ENCODE measurements at places on chromosomes 5 and 9. TPM values are rescaled to one million over a fixed set of nuclear protein-coding genes. Genes with fewer than 3 reads are reported as not detected.

- DNase-seq, result no peak
Observed at GRCh38 chr9:105313238-105313637, 68.8 kb downstream of the SLC44A1 start.

DNA sequence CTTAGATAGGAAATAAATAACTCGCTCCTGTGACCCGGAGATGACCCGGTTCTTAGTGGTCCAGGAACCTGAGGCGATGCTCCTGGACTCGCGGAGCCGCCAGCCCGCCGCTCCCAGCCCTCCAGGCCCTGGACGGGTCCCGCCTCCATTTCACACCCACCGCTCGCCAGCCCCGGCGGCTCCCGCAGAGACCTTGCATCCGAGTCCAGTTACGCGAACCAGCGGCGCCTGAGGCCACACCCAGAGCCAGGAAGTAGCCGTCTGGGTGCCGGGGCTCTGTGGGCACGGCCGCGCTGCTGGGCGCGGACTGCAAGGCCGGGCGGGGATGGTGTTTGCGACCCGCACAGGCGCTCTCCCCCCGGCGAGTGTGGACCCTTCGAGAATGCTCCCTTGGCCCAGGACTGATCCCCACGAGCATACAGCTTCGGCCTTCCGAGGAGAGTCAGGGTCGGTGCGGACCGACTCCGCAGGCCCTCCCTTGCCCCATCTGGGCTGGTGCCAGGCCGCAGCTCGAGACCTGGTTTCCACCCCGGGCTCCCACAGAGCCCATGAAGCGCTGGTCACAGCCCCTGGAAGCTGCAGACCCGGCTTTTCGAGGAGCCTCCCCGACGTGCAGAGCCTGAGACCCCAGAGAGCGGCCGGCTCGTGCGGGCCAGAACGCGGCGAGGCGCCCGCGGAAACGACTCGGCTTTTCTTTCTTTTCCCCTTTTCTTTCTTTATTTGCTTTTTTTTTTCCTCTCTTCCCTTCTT is 5.2 kb upstream of the BARX1 start:
- peak; percentile 89 for DNase-seq

DNA sequence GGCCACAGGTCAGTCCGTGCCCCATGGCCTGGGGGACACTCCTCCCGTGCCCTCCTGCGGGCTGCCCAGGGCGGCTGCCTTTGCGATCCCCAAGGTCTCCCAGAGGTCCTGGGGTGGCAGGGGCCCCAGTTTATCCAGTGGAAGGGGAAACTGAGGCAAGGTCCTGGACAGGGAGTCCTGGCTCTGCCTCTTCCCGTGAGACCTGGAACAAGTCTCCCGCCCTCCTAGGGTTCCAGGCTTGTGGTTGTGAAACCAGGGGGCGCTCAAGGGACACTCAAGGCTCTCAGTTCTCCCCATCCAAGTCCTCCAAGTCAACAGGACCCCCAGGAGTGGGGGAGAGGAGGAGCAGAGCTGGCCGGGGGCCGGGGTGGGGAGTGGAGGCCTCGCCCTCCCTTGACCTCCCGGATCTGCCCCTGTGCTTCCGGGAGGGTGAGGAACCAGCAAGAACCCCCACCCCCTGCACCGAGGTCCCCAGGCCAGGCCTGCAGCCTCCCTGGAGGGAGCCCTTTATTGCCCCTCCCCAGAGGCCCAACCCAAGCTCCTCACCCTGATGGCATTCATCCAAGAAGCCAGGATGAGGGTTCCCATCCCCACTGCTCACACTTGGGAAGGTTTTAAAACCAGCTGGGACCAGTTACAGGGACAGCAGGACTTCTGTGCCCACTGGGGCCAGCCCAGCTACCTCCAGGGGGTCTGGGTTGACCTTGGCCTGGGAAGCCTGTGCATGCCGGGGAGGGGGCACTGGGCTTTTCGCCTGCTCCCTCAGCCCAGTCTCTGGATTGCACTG is 24.7 kb upstream of the TMEM250 start:
- no peak for DNase-seq

DNA sequence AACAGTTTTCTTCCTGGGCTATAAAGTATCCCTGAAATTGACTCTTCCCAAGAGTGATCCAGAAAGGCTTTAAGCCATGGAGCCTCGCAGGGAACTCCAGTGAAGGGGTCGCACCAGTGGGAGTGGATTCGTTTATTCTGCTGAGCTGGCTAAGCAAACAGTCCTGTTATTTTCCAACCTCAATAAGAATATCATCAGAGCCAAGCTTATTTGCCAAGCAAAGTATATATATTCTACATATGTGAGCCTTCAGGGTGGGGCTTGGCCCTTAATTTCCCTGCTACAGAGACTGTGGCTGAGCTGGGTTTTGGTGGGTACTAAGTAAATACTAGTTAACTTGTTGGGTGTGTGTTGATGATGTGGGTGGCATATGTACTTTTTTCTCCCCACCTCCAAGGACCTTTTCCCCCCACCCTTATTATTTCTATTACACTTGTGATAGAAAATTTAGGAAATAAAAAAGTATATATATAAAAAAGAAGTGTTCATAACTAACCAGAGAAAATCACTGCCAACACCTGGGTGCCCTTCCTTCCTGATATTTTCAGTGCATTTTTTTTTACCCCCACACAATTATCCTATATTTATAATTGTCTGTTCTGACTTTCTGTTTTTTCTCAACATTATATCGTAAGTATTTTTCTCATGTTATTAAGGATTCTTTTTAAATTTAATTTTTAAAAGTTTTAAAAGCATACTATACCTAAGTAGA is 5.3 kb downstream of the GSN start:
- DNase-seq, result no peak

DNA sequence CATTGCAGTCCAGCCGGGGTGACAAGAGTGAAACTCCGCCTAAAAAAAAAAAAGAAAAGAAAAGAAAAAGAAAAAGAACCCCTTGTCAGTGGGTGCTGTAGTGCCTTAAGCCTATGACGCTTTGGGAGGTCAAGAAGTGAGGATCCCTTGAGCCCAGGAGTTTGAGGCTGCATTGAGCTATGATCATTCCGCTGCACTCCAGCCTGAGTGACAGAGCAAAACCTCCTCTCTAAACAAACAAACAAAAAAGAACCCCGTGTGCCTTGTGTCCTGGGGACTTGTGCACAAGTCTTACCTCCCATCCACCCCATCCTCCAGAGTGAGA is 33.5 kb upstream of the STXBP1 start:
- DNase-seq, result no peak

Gene CDK9
- total RNA-seq, result 105 TPM

Measured in mesenteric fat pad (tissue), 1 donor.